CD4-positive, alpha-beta T cell (primary cell): ENCODE measurements at places on chromosomes 11 and 22.

DNA sequence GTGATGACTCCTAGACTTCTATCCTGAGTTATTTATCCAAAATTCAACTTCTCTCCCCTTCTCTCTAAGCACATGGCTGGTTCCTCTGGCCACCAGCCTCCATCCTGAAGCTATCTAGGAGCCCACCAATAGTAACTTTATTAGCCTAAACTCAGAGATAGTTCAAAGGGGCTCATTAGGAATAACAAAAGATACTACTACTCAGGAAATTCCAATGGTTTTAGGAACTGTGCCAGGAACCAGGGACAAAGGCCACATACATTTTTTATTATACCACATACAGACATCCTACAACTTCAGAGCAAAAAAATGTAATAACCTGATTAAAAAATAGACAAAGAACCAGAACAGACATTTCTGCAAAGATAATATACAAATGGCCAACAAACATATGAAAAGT, 27.9 kb downstream of the SLC25A17 start:
- DNase-seq = no peak

DNA sequence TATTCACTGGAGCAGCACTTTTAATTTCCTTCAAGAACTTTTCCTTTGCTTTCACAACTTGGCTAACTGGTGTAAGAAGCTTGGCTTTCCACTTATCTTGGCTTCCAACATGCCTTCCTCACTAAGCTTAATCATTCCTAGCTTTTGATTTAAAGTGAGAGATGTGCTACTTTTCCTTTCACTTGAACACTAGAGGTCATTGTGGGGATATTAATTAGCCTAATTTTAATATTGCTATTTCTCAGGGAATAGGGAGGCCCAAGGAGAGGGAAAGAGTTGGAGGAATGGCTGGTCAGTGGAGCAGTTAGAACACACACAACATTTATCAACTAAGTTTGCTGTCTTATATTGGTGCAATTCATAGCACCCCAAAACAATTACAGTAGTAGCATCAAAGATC, 24.6 kb upstream of the CCDC90B start:
- DNase-seq = no peak

- DNase-seq = no peak
Observed at GRCh38 chr22:43828998-43829782, 17.1 kb upstream of the EFCAB6 start.

DNA sequence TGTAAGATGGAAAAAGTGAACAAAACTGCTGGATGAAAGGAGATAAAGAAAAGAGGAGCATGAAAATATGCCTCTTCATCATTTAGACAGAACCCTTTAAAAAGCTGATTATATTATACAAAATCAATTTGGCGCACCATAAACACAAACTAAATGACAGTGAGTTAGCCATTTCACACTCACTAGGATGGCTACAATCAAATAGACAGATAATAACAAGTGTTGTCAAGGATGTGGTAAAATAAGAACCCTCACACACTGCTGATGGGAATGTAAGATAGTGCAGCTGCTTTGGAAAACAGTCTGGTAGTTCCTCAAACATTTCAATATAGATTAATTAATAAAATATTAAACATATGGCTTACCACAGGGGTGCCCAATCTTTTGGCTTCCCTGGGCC, 99.7 kb downstream of the CWF19L2 start:
- DNase-seq = no peak

DNA sequence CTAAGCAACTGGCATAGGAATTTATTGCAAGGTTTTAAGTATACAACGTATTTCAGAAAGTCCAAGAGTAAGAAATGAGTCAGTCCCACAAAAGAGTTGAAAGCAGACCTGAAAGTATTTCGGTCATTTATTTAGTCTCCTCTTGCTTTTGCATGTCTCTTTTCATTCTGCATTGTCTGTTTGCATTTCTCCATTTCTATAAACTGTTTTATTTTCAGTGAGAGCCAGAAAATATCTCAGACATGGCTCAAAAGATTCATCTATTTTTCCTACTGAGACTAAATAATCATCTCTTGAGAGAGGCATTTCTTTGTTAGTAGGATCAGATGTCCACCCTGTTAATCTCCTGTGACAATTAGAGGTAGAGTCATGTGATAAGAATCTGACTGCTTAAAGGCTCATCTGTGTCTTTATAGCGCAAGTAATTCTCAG, 219.1 kb upstream of the CCDC179 start:
- DNase-seq = no peak
